Neural cell (in vitro differentiated cells): ENCODE measurements at places on chromosomes 2 and 18. TPM values are rescaled to one million over a fixed set of nuclear protein-coding genes. Genes with fewer than 3 reads are reported as not detected.

The HOXD13 gene
- not detected in 2 replicates for polyA plus RNA-seq

The FRZB gene
- 2.1 and 3.5 TPM in 2 replicates for polyA plus RNA-seq

The SPATA3 gene
- not detected in 2 replicates for polyA plus RNA-seq

The FBLN7 gene
- 0.50 TPM in 1 of 2 replicates, not detected in the other for polyA plus RNA-seq

The UCN gene
- polyA plus RNA-seq: 3.1 and 9.0 TPM in 2 replicates

The CLASP1 gene
- polyA plus RNA-seq: 41.3 and 48.8 TPM in 2 replicates

The GPR45 gene
- 4.1 and 6.8 TPM in 2 replicates for polyA plus RNA-seq

The GPR155 gene
- polyA plus RNA-seq: 5.7 TPM in 2 replicates
